Mesenteric fat pad (tissue), 1 donor: ENCODE measurements at places on chromosomes 16 and 17. TPM values are rescaled to one million over a fixed set of nuclear protein-coding genes. Genes with fewer than 3 reads are reported as not detected.

G6PC1 gene
- not detected for total RNA-seq

GDPD1 gene
- 1.2 TPM for total RNA-seq

LRRC46 gene
- not detected for total RNA-seq

FAHD1 gene
- 17.9 TPM for total RNA-seq

ZFHX3 gene
- 28.8 TPM for total RNA-seq

HOXB8 gene
- 2.3 TPM for total RNA-seq

CCDC200 gene
- total RNA-seq = not detected

PRSS27 gene
- total RNA-seq = 0.48 TPM

FSCN2 gene
- total RNA-seq = 0.39 TPM

GLTPD2 gene
- total RNA-seq = not detected

NUPR1 gene
- 116 TPM for total RNA-seq

TMEM238L gene
- not detected for total RNA-seq

TBC1D3I gene
- total RNA-seq = 0.19 TPM

ANKRD40CL gene
- total RNA-seq = not detected

GLOD4 gene
- 43.5 TPM for total RNA-seq

RPS6KB1 gene
- total RNA-seq = 43.0 TPM

SLC5A10 gene
- not detected for total RNA-seq

IRX3 gene
- total RNA-seq = 1.4 TPM

CCDC40 gene
- total RNA-seq = 7.9 TPM

SYNGR3 gene
- total RNA-seq = not detected

DHRS13 gene
- total RNA-seq = 5.5 TPM

SLFN12 gene
- total RNA-seq = 17.7 TPM

PRR29 gene
- 0.90 TPM for total RNA-seq

TP53TG3C gene
- total RNA-seq = not detected

THUMPD1 gene
- total RNA-seq = 26.1 TPM

KRTAP4-5 gene
- total RNA-seq = not detected

ZPBP2 gene
- total RNA-seq = not detected

DNAH17 gene
- 0.45 TPM for total RNA-seq

KRT9 gene
- total RNA-seq = not detected

SOST gene
- not detected for total RNA-seq

NOTUM gene
- total RNA-seq = not detected

DLX4 gene
- 0.55 TPM for total RNA-seq

CAVIN1 gene
- 681 TPM for total RNA-seq

IL17C gene
- total RNA-seq = not detected

SMIM36 gene
- total RNA-seq = not detected

ADAP2 gene
- 43.2 TPM for total RNA-seq

EVPL gene
- 0.16 TPM for total RNA-seq

GP1BA gene
- not detected for total RNA-seq
